ENCODE measurements at places on chromosomes 16 and 17.

DNA sequence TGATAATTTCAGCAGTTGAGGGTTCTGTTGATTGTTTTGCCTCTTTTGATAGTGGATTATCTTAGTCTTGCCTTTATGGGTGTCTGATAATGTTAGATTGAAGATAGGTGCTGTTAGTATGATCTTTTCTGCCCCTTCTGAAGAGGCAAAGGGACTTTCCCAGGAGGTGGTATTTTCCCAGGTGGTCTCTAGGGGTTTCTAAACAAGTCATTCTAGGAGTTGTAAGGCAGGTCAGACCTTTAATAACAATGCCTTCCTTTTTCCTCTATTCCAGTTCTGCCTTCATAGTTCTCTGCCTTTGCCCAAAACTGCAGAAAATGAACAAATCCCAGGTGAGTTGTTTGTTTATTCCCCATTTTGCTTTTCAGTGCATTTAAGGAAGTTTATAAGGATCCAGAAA is 4.3 kb downstream of the ZFP1 start:
- no peak for DNase-seq

DNA sequence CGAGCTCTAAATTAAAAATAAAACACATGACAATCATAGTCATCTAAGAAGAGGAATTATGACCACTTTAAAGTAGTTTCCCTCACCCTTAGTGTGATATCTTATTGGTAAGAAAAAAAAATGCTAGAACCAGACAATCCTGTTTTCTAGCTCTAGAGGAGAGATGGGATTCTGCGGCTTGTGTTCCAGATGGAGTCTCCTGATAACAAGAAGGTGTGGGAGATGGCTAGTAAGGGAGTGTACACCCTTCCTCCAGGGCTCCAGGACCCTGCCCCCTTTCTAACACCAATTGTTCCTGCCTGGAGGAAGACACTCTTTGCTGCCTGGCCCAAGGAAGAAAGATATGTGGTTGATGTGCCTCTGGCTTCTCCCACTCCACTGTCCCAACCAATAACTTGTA is 68.8 kb upstream of the FBXO47 start:
- DNase-seq = no peak

GRCh38 chr16:81455006-81455405 is 10.4 kb downstream of the CMIP start:
- DNase-seq = no peak

GRCh38 chr17:45948498-45948880 is 50.6 kb upstream of the STH start:
- no peak for DNase-seq

DNA sequence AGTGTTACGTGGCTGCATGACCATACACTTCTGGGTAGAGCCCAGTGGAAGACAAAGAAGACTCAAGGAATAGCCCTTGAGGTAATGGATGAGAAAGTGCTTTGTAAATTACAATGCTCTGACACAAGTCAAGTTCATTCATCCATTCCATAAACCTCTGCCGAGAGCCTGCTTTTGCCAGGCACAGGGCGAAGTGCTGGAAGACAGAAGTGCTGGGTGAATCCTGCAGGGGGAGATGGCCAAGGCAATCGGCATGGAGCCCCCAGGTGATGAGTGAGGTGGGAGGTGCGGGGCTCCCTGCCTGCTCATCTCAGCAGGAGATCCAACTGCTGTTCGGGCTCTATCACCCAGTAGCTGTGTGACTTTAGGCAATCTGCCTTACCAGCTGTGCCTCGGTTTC is 2.8 kb upstream of the SOCS3 start:
- no peak for DNase-seq

- peak; percentile 84 for DNase-seq
These were observed 51.7 kb downstream of the NXN start for GRCh38 chr17:927611-928461.

Measured in non-pigmented ciliary epithelial cell (primary cell).